GM12891 (cell line): ENCODE measurements at places on chromosomes 16 and 17.

- DNase-seq = peak; percentile 82
Observed at GRCh38 chr16:2964475-2965336, 631 bp downstream of the KREMEN2 start.

DNA sequence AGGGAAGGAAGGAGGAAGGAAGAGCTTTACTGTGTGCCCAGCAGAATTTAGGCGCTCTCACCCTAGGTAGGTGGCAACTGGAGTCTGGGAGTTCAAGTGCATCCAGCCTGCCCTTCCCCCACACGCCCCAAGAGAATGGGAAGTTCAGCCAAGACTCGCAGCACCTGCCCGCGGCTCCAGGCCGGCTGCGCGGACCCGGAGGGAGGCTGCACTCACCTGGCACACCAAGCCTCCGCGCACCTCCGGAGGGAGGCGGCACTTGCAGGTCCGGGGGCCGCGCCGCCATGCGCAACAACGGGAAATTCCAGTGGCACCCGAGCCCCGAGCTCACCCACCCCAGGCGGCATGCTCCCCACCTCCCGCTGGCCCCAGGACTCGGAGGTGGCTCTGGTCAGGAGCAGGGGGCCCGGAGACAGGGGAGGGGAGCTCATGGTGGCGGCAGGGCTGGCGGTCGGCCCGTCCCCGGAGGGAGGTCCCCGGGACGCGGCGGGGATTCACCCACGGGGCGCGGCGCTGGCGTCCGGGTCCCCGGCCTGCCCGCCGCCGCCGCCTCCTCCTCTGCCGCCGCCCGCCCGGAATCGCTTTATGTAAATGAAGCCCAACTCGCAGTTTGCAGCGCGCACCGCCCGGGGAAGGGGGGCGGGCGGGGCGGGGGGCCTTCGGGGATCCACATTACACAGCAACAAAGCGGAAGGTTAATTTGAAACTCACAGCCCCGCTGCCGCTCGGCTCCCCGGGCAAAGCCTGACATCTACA, at the start of gene ZFHX3:
TSS of gene ZFHX3 (minus strand) at position 593 of the 756 bp plus-strand sequence. CDS start 87,983 bp downstream, outside the sequence.
- peak; percentile 56 for DNase-seq

DNA sequence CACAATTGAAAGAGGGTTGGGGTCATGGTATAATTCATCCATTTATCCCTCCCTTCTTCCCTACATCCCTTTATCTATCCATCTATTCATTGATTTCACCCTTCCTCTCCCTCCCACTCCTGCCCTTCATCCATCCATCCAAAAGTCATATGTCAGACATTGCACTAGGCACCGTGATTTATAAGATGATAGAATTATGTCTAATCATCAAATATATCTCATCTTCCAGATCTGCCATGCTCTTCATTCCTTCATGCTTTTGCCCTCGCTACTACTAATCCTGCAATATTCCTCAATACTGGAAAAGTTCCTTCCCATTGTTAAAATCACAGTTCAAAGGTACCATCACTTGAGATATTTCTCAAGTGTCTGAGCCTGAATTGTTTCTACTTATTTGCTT, 335.2 kb upstream of the CDH11 start:
- no peak for DNase-seq

DNA sequence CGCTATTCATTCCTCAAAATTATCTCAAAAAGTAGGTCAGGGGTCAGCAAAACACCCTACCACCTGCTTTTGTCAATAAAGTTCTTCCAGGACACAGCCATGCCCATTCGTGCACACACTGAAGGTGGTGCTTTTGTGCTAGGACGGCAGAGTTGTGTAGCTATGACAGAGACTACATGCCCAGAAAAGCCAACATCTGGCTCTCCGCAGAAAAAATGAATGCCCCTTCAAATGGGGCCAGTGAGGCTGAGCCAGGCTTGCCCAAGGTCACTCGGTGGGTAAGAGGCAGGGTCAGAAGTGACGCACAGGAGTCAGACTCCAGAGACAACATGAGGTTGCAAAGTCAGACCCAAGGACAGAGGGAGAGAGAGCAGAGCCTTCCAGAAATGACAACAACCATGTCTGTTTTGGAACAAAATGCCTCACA, 200.1 kb downstream of the XYLT1 start:
- DNase-seq = no peak

GRCh38 chr17:31386542-31387075, 4.9 kb upstream of the RAB11FIP4 start:
- DNase-seq = no peak
